Stimulated activated CD8-positive, alpha-beta memory T cell treated with anti-CD3 and anti-CD28 coated beads, Interleukin-4, amount 100 ng/mL, for 1 hour (primary cell): ENCODE measurements at places on chromosomes 7 and 10.

DNA sequence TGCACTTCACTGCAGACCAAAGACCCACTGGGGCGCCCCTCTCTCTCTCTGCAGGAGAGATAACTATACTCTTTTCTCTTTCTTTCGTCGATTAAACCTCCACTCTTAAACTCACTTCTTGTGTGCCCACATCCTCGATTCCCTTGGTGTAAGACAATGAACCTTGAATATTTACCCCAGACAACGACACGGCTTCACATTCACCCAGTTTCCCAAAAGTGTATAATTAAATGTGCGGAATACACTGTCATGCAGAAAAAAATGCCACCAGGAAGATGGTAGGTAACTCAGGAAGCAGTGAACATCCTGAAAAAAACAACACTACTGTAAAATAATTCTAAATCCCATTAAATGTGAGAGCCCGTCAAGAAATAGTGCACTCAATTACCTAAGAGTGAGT lies 882.2 kb downstream of the TYW1 start:
- no peak for DNase-seq

- no peak for DNase-seq
Measured at GRCh38 chr10:86023931-86024280, 342.7 kb downstream of the GRID1 start.

- DNase-seq, result no peak
Measured at GRCh38 chr7:100674411-100675104, 1.0 kb downstream of the GNB2 start.

DNA sequence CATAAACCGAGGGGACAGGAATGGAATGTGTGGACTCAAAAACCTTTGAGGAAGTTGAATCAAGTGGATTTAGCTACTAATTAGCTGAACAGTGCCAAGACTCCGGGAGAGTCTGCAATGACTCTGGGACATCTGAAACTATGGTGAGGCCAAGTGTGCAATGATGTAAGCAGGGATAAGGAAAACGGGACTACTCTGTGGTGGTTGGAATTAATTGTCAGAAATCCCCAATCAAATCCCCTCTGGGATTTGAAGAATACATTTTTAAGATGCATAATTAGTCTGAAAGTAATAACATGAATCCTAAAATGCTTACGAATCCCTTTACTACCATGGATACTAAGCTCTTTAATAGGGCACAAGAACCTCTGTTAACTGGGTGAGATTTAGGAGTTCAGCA lies 602.8 kb downstream of the NRG3 start:
- DNase-seq, result no peak

GRCh38 chr7:55786901-55787300 lies 75.7 kb downstream of the SEPTIN14 start:
- DNase-seq, result no peak

- DNase-seq, result no peak
Measured at GRCh38 chr7:107982918-107983389, 20.0 kb downstream of the LAMB1 start.

DNA sequence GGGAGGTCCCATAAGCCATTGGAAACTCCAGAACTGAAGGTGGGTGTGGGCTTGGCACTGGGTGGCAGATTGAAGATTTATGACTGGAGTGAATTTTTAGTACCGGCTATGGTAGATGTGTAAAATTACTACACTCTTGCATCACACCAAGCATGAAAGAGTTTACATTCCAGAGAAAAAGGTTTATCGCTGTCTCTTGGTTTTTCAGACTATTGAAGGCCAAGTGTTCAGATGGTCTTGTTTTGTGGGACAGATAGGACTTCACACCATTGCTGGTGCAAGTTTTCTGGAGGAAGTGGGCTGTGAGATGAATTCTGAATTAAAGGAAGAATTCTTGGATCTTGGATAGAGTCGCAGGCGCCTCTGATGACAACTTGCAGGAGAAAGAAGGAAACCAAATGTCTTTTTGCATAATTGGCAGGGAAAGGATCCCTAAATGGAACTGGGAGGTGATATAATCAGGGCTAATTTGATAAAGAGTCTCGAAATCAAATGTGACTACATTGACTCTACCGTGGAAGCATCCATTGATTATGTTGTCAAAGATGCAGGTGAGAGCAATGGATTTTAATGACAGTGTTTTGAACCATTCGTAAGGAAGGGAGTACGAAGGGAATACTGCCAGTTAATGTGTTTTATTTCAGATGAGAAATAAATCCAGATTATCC lies 14.2 kb upstream of the NMT2 start:
- DNase-seq, result no peak

GRCh38 chr7:147911201-147911601 lies 679.4 kb upstream of the C7orf33 start:
- DNase-seq, result no peak

GRCh38 chr10:88309365-88309764 lies 273.8 kb downstream of the RNLS start:
- no peak for DNase-seq

- DNase-seq, result no peak
Measured at GRCh38 chr7:6205971-6206660, 66.3 kb downstream of the CYTH3 start.

GRCh38 chr10:92421550-92421949 lies 130.6 kb downstream of the MARCHF5 start:
- DNase-seq, result no peak

DNA sequence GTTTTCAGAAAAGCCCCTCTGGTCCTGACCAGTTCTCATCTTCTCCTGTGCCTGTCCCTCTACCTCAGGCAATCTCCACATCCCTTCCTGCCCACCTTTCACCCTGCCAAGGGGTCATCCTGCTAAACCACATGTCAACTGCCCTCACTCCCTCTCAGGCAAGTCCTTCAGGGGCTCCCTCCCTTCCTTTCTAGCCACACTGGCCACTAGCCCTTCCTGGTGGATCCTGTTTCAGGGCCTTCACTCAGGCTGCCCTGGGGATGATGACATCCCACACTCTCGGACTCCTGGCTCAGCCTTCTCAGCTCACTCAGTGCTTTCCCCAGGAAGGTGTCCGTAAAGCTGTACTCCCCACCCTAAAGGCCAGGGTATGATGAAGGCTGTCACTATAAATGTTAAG lies 13.4 kb downstream of the STEAP1B start:
- DNase-seq, result no peak

DNA sequence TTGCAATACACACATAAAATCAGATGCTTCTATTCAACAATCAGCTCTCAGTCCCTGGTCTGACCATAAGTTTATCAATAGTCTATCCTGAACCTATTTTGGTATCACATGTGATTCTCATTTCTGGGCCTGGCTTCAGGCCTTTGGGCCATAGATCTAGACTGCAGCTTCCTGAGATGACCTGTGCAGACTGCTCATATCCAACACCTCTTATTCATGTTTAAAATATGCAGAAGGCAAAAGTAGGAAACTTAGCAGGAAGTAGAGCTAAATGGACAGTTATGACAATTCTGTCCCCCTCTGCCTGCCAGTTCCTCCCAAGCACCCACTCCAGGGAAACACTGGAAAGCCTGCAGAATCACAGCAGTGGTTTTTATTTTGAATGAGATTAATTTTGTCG lies 53.3 kb downstream of the C7orf25 start:
- no peak for DNase-seq

DNA sequence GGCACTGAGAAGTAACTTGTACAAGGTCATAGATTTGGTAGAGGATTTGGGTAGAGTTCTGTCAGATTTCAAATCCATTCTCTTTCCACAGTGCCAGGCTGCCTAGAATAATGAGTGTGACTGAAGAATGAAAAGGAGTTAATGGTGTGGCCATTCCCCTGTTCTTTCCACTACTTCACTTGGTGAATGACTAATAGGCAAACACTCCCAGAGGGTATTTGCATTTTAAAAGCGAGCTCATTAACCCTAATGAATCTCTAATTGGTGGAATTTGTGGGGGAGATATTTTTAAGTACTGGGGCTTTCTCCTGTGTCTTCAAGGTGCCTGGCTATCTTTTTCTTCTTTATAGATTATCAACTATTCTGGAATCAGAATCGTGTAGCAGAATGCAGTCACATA lies 74.8 kb upstream of the RPA3 start:
- no peak for DNase-seq

- peak; percentile 79 for DNase-seq
Measured at GRCh38 chr10:48306265-48306869, at the start of gene MAPK8. Gene MAPK8, plus strand, starts transcription at chr10:48306677. Its CDS starts 94,984 bp downstream, at chr10:48401661.

DNA sequence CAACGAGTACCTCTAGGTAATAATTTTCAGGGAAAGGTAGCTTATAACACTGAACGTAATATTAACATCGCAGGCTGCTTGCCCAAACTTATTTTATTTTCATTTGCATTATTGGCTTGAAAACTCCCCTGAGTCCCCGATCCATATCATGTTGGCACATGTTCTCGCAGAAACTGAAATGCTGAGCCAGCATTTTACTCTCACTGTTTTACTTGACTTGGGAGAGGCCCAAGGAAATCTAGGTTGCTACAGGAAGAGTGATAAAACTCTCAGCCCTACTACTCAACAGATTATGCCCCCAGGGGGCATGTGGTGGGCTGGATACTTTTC lies 183.5 kb upstream of the HABP2 start:
- DNase-seq, result no peak

GRCh38 chr7:148850564-148850963 lies 33.5 kb downstream of the EZH2 start:
- DNase-seq, result no peak

GRCh38 chr10:88854684-88855083 lies 3.0 kb upstream of the ANKRD22 start:
- no peak for DNase-seq

DNA sequence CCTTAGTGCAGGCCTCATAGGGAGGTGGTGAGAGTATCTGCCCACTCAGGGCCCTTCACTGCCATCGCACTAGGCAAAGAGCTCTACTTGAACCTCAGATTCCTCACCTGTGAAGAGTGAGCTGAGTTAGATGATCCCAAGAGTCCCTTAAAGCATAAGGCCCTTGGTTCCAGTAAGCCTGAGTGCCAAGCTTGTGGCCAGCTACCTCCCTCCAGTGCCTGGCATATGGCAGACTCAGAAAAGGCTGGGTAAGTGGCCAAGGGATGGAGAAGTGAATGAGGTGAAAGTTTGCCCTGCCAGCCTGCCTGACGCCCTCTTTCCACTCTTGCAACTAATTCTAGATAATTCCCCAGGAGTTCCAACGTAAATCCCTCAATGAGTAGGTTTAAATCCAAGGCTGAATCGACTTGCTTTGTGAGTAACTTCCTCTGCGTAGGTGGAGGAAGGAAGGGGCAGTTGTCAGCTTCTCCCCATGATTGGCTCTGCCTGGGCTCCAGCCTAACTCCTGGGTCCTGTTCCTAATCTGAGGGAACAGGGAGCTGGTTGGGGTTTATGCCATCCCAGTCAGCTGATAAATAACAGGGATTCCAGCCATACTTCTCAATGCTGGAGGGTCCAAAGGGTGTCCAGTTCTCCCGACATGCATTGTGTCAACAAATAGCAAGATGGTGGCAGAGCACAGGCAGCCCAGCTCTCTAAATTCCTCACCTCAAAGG lies 14.2 kb downstream of the DUSP5 start:
- no peak for DNase-seq

- DNase-seq, result no peak
Measured at GRCh38 chr10:68221196-68221595, 10.7 kb downstream of the ATOH7 start.

GRCh38 chr10:133415752-133416151 lies 8.7 kb downstream of the SPRN start:
- DNase-seq, result no peak

DNA sequence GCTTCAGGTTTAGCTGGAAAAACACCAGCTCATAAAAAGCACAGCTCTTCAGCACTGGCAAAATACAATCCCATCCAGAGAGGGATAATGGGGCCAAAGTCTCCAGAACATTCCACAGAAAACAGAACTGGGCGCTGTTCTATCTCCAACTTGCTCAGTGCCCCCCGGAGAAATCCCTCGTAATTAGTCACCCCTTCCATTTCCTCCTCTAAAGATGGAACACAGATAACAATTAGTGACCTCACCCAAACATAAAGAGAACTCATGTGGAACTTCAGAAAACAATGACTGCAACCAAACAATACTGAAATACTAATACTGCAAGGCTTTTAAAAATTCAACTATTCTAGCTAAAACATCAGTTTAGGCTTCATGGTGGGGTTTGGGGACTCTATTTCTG lies 46.3 kb downstream of the KIAA1549 start:
- DNase-seq, result no peak

- DNase-seq, result no peak
Measured at GRCh38 chr10:123748711-123749110, 82.6 kb downstream of the GPR26 start.

- no peak for DNase-seq
Measured at GRCh38 chr7:29442146-29442545, 121.5 kb upstream of the PRR15 start.

DNA sequence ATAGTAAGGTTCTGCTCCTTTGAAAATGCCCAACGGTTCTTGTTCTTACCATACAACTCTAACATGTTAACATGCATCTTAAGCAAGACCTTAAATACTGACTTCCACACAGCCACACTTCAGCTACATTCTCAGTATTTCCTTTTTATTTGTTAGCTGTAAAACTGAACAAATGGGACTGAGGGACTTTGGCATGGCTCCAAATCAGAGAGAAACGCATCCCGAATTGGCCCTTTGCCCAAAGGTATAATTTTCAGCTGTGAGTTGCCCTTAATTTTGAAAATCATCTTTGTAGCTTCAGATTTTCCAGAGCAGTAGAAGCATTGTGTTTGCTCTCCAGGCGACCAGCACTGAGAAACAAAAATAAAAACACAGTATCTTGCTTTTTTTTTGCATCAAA lies 56.4 kb downstream of the NEUROD6 start:
- no peak for DNase-seq

DNA sequence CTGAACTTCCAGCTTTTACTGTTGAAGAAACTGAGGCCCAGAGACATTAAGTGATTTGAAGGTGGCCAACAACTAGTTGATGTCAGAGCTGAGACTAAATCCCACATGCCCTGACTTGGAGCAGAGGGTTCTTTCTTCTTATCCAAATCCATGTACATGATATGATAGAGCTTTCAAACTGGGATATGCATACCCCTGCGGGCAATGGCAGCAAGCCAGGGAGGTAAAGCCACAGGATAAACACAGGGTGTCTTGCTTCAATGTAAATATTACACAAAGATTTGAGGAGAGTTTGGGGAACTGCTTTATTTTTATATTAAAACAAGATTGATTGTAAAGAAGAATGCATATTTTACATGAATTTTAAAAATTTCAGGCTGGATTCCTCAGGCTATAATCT lies 2.3 kb upstream of the LRRC72 start:
- no peak for DNase-seq

DNA sequence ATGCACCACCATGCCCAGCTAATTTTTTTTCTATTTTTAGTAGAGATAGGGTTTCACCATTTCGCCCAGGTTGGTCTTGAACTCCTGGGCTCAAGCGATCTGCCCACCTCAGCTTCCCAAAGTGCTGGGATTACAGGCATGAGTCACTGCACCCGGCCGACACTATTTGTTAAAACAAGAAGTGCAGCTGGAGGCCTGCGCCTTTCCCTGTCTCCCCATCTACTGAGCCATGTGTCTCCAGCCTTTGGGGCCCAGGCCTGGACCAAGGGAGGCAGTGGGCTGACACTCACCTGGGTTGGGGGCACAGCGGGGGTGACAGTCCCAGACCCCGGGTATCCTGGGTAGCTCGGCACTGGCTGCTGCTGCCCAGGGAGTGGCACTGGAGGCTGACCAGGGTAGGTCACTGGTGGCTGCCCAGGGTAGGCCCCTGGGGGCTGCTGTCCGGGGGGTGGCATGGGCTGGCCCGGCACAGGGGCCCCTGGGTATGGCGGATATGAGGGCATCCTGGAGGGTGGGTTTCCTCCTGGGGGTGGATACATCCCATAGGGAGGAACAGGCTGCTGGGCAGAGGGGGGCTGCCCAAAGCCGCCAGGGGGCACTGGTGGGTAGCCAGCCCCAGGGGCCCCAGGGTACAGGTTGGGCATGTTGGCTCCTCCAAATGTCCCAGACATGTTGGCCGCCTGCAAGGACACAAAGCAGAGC lies 36.3 kb downstream of the PLAC9 start:
- no peak for DNase-seq
